ENCODE measurements at places on chromosomes 2 and 18.

GRCh38 chr2:160087854-160088745, 25.7 kb upstream of the PLA2R1 start:
- DNase-seq, result no peak

DNA sequence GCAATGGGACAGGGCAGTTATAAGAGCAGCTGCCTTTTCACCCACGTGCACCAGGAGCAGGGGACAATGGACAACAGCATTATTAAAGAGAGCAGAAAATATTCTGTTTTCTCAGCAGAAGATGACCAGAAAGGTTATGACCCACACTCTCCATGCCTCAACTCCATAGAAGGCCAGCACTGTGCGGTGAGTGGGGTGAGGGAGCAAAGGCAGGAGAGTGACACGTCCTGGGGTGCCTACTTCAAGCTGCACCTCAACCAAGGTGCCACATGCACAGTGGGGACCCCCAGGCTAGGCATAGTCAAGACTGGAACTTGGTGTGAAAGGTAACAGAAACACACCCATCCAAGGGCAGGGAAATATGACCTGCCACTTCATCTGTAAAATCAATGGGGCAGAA, 50.4 kb downstream of the POLR1A start:
- no peak for DNase-seq

GRCh38 chr2:240477916-240478315, 42.5 kb downstream of the GPC1 start:
- no peak for DNase-seq

DNA sequence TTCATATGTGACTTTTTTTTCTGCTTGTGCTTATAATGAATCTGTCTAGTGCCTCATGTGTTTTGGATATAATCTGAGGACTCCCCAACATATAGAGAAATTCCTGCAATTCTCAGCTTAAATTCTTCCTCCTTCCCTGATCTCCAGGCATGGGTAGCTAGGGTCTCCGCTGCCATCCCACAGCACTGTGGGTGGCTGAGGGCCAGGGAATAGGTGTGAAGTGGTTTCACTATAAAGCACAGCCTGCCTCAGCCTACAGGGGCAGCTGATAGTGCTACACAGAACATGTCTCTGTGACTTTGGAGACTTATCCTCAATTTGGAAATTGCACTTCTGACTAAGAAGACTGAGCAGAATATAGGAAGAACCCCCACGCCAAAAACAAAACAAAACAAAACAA, 137.3 kb upstream of the NABP1 start:
- DNase-seq, result no peak
